SJSA1 (cell line): ENCODE measurements at places on chromosomes 6 and 20. TPM values are rescaled to one million over a fixed set of nuclear protein-coding genes. Genes with fewer than 3 reads are reported as not detected.
A peak's percentile ranks its signal among the peaks of the same experiment; 100 is the strongest.

DNA sequence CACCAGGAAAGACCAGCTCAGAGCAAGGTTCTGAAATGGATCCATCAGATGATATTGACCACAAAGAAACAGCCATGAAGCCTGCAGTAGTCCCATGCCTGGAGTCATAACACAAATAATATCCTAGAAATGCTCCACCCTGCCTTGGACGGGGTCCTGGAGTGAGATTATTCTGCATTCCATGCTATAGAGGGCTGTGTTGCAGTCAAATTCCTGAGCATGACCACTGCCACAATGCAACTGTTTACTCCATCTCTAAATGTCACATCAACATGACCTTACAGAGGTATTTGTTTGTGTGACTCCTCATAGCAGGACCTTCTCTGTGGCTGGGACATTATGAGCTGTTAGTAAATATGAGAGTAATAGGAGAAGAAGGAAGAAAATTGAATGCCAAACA, 257.5 kb upstream of the TCF21 start:
- peak; percentile 78 for DNase-seq

DNA sequence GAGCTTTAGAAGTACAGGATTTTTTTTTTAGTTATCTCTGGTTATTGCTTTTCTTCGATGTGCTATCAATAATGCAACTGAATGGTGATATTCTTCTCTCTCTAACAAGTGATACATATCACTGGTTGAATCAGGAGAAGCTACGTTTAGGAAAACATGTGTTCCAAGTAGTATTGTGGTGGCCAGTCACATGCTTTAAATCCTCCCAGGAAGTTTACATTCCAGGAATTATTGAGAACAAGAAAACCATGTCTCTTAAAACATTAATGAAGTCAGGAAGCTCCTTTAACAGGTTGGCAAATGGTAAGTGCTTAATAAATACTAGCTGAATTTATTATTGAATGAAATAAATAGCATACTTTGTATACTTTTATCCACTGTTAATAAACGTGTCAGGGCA, 371.1 kb downstream of the BCKDHB start:
- DNase-seq: no peak

TRIM31 gene
- not detected in 2 replicates for total RNA-seq

ANKRD66 gene
- not detected in 2 replicates for total RNA-seq

- DNase-seq: no peak
Measured at GRCh38 chr6:21850691-21851090, 257.1 kb downstream of the SOX4 start.

GRCh38 chr6:71056656-71057055, 99.8 kb upstream of the B3GAT2 start:
- no peak for DNase-seq

DNA sequence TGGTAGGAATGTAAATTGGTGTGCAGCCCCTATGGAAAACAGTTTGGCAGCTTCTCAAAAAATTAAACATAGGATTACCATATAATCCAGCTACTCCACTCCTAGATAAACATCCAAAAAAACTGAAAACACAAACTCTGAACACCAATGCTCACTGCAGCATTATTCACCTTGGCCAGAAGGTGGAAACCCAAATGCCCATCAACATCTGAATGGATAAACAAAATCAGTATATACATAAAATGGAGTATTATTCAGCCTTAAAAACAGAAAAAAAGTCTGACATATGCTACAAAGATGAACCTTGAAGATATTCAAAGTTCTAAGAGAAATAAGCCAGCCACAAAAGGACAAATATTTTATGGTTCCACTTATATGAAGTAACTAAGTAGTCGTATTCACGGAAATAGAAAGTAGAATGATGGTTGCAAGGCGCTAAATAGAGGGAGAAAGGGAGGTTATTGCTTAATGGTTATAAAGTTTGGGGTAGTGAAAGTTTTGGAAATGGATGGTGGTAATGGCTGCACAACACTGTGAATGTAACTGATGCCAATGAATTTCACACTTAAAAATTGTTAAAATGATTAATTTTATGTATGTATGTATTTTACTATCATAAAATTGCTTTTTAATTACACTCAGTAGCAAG, 4.0 kb downstream of the PHF10 start:
- DNase-seq: no peak

OPRL1 gene
- total RNA-seq: 0.09 and 0.16 TPM in 2 replicates

DNA sequence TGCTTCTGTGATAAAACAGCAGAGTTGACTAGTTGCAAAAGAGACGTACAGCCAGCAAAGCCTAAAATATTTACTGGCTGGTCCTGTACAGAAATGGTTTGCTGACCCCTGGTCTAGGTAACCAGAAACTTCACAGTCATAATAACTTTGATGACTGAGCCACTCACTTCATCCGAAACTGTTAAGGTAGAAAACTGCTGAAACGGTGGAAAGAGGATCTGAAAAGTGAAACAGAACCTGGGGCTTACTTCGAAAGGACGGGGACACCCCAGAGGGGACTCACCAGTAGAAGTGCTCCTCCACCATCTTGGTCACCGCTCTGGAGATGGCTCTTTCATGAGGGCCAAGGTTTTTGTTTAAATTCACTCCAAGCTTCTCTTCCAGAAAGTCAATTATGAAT, 16.4 kb downstream of the FAXC start:
- no peak for DNase-seq

GABRR1 gene
- total RNA-seq: not detected in 2 replicates

DNA sequence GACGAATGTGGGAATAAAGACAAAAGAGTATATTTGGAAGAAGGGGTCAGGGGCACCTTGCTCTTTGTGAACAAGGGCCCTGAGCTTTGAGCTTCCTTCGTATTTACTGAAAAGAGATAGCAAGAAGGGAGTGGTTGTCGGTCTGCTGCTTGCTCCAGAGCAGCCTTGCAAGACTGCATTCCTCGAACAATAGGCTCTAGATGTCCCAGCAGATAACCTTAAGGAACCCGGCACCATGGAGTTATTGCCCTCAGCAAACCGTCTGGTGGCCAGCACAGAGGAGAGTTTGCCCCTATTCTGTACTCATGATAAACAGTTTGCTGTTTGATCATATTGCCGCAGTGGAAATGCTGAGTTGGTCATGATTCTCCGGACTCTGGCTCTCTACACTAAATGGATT, 22.7 kb downstream of the HLA-DRB1 start:
- DNase-seq: no peak

- DNase-seq: no peak
Measured at GRCh38 chr6:84779380-84779779, 15.0 kb upstream of the TBX18 start.

DNA sequence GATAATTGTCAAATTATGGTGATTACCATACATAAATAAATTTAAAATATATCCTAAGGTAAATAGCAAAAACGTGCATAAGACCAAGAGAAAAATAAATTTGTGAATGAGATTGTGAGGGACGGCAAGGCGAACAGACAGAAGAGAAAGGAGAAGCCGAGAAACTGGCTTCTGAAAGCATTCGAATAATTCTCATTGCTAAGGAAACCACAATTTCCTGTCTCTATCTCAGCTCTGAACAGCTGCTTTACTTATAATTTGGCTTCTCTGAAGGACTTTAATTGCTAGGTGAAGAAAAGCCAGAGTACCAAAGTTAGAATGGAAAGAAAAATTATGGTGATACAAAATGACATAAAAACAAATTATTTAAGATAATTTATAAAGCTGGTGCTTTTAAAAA, 79.0 kb upstream of the RGS17 start:
- DNase-seq: no peak

DNA sequence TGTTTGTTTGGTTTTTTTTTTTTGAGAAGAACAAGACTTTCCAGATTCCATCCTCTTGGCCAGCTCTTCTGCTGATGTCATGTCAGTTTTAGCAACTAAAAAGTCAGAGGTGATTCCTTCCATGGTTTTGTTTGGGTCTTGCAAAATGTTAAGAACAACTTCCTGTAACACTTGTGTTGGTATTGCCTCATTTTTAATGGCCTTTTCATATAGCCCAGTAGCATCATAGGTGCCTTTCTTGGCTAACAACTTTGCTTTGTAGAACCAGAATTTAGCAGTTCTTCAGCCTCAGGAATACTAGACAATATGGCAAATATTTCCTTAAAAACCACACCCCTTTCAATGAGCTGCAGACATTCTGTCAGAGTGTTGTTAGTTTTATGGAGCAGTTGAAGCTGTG, 99.5 kb upstream of the SIRPG start:
- DNase-seq: no peak

DNA sequence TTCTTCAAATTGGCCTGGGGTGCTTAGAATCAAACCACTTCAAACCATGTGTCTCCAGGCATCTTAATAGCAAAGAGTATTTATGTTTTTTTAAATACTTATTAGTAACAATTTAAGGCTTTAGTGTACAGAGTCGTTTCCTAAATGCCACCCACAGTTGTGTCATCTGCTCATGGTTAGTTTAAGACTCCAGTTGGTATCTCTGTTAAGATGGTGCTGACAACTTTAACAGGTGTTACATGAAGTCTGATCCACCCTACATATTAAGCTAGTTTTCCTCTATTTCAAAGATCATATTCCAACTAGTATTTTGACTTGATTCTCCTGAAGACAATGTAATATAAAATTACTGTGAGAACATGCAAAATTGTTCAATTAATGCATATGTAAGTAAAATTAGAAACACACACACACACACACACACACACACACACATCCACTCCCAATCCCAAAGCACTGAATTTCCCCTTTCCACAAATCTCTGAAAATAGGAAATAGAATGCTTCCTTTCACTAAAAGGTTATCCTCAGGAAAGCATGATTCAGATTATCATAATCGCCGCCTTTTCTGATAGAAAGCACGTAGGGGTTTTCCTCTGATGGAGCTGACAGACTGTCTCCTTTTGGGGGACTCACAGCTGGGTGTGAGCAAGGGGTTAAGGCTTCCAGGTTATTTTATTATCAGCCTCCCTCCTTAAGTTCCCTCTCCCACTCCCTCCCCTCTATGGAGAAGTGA, 10.5 kb downstream of the CNKSR3 start:
- no peak for DNase-seq

- DNase-seq: no peak
Measured at GRCh38 chr20:8196096-8196495, 64.0 kb downstream of the PLCB1 start.

DNA sequence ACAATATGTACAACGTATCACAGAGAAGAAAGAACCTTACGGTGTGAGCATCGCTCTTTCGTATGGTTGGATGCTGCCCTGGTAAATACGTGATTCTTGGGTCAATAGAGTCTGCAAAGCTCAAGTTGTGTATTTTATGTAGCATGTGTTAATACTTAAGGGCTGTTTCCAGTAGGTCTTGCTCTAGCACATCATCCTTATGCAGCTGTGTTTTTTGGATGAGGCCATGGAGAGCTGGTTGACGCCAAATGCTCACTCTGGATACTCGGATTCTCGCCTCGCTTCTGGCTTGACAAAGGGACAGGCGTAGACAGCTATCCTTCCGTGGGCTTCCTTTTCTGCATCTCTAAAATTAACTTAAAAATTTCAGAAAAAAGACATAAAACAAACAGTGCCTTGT, 38.9 kb downstream of the SNRNP48 start:
- no peak for DNase-seq

GRCh38 chr6:79949233-79949632, 1.9 kb upstream of the ELOVL4 start:
- peak; percentile 34 for DNase-seq

PKIB gene
- total RNA-seq: not detected in 2 replicates

BMP7 gene
- not detected in 2 replicates for total RNA-seq

- DNase-seq: no peak
Measured at GRCh38 chr20:7038029-7038428, 270.5 kb downstream of the BMP2 start.
